ENCODE measurements at places on chromosomes 12 and 14.

- no peak for DNase-seq
Measured at GRCh38 chr12:131097202-131098177, 143.8 kb downstream of the ADGRD1 start.

DNA sequence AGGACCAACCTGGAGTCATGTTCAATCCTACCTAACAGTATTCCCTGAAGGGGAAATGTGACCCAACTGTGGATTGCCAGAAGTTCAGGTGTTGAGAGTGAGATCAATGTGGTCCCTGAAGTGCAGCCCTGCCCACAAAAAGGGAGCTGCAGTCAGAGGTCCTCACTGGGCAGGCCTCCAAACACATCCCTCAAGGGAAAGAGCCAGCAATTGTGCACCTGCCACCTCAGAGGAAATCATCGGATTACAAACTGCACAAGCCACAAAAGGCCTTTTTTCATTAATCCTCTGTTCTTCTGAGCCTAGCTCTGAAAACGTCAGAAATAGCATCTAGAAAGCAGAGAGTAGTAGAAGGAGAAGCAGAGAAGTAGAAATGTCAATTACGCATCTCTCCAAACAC lies 10.8 kb upstream of the MDM1 start:
- DNase-seq = no peak

GRCh38 chr12:105986779-105987684 lies 151.7 kb downstream of the NUAK1 start:
- DNase-seq = no peak

DNA sequence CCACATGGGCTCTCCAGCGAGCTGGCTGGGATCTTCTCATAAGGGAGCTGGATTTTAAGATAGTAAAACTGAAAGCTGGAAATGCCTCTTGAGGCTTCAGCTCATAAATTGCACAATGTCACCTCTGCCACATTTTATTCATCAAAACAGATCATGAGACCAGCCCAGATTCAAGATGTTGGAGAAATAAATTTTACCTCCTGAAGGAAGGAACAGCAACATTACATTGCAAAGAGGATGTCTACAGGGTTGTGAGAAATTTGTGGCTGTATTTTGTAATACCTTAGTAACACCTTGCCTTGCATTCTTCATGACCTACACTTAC lies 43.1 kb upstream of the KRR1 start:
- DNase-seq = no peak

GRCh38 chr14:90393966-90394365 lies 2.9 kb upstream of the CALM1 start:
- DNase-seq = no peak

GRCh38 chr12:41076114-41076513 lies 112.0 kb upstream of the PDZRN4 start:
- DNase-seq = no peak

DNA sequence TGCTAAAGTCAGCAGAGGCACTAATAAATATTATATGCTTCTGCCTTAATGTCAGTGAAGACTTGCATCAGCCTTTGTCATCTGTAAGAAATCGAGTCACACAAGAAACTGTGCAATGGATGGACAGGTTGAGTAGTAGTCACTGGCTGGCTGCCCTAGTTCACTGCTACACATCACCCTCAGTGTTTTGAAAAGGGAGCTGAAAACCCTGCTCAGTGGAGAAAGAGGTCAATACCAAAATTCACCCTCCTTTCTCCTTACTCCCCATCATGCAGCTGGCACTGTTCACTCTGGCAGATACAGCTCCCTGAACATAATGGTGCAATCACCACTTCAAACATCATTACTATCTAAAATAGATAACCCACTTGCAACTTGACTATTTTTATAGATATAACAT lies 6.6 kb downstream of the ANKS1B start:
- DNase-seq = no peak

DNA sequence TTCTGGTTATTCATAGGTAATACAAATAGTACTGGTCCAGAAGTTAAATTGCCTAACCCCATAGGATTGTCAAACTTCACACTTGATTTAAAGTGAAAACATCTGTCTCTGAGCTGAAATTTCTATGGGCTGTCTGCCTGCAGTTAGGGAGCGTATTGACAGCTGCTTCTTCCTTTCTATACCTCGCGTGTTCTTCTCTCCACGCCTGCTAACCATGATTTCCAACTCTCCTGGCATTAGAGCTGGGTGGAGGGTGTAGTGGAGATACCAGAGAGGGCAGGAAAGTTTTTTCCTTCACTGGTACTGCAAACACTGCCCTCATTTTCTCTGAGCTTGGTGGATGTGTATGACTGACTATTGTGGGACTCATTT lies 429.0 kb upstream of the FBXO33 start:
- DNase-seq = no peak

All from activated CD4-positive, alpha-beta T cell treated with anti-CD3 and anti-CD28 coated beads for 1 hour (primary cell).